ENCODE measurements at places on chromosomes 1 and 21.

DNA sequence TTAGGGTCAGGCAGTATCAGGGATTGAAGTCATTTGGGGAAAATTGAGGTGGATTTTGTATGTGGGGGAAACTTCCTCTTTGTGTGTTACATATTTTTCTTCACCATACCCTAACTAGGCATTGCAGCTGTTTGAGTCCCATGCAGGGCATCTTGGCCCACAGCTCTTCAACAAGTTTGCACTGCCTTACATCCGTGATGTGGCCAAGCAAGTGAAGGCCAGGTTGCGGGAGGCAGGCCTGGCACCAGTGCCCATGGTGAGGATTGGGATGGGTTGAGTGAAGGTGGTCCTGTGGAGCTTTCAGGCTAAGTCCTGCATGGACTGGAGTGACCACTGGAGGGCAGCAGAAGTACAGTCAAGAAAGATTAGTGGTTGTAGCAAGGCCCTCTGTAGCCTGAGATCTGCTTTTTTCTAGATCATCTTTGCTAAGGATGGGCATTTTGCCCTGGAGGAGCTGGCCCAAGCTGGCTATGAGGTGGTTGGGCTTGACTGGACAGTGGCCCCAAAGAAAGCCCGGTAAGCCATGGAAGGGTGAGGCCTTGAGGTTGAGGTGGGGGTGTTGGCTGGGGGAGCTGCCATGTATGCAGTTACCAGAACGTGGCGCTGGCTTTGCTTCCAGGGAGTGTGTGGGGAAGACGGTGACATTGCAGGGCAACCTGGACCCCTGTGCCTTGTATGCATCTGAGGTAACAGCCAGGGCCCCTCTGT, 2.4 kb downstream of the UROD start:
- peak; percentile 65 for DNase-seq

DNA sequence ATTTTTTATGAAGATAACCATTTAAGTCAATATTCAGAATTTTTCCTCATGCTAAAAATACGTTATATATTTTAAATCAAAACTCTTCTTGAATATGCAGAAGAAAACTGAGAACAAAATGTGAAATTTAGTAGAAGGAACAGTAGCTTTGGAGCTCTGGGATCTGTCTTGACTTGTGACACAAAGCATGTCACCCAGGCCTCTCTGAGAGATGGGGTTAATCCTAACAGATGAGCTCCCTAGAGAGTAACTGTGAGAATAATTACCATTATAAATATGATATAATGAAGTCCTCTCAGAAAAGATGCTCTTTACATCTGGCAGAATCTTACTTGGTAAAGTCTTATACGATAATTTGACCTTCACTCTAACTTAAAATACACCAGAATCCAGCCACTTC, 272.0 kb downstream of the PTPRC start:
- no peak for DNase-seq

DNA sequence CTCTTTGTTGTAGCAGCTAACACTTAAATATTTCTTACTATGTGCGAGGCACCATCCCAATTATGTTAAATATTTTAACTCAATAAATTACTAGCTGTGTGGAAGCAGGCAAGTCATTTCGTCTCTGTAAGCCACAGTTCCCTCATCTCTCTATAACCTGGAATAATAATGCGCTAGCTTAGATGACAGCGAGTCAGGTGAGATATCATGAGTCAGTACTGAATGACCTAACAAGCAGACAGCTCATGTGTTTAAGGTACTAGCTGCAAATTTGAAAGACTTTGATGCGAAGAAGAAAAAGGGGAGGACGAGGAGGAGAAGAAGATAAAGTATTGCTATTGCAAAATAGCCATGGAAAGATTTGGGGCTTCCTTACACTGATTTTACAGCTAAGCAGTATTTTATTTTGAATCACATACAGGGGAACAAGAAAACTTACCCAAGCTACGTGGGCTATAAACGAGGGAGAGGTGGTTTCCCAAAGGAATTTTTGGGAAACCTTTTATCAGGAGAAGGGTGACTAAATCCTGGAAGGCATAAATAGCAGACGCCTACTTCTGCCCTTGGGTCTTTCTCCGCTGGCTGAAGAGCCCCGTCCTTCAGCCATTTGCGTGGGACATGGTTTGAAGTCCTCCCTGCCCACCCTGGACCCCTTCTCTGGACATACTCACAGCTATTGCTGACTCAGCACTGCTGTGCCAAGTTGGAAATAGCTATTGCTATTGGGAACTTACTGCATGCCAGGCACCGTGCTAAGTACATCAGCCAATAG, 8.9 kb downstream of the CITED4 start:
- DNase-seq, result no peak

DNA sequence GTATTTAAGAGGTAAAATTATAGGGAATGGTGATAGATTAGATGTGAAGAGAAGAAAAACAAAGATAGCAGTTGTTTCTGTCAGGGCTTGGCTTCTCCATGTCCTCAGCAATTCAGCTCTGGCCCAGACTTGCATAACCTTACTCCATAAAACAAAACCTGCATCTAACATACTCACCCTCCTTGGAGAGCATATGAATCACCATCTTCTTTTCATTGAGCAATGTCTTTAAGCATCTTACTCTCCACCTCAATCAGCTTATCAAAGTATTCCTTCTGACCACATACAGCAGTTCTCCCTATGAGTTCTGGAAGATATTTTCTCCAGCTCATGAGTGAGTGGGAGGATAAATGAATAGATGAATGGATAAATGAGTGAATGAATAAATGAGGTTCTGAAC, 49.0 kb downstream of the RAB3B start:
- DNase-seq, result no peak

DNA sequence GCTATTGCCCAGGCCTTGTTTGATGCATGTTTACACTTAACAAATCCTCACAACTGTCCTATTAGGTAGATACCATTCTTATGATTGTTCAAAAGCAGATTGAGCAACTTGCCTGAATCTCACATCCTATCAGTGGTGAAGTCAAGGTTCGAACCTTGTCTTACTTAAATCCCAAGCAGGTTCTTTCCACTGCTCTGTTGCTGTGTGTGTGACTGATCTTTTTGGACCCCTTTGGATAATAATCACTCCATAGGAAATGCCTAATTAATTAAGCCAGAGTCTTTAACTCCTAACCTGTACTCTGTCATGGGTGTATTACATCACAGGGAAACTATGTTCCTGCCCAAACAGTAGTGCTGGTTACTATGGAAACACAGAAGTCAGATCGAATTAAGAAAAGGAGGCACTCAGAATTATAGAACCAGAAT, 84.2 kb downstream of the SPATA46 start:
- DNase-seq, result no peak

GRCh38 chr1:65177457-65177856, 29.5 kb downstream of the AK4 start:
- DNase-seq, result no peak

DNA sequence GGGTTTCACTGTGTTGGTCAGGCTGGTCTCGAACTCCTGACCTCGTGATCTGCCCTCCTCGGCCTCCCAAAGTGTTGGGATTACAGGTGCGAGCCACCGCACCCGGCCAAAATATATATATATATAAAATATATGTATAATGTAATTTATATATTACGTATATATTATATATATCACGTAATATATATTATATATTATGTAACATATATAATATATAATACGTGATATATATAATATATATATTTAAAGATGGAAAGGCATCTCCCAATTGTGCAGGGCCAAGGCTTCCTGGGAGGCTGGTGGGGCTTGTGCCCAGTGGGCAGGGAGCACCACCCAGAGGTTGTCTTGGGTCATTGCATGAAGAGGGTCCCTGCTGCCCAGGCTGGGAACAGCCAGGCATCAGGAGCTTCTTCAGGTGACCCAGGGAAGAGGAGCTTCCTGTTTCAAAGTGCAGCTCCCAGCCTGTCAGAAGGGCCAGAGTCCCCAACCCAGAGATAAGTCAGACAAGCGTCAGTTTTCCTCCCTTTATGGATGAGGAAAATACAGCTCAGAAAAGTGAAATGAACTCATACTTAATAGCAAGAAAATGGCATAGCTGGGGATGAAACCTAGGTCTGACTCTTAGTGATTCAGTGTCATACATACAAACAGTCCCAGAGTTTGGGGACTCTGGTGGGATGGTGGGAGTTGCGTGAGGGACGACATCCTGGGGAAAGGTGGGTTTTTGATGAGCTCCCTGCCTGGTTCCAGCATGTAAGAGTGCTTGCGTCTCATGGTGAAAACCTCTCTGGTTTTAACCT, 12.0 kb downstream of the UBE2Q1 start:
- peak; percentile 10 for DNase-seq

DNA sequence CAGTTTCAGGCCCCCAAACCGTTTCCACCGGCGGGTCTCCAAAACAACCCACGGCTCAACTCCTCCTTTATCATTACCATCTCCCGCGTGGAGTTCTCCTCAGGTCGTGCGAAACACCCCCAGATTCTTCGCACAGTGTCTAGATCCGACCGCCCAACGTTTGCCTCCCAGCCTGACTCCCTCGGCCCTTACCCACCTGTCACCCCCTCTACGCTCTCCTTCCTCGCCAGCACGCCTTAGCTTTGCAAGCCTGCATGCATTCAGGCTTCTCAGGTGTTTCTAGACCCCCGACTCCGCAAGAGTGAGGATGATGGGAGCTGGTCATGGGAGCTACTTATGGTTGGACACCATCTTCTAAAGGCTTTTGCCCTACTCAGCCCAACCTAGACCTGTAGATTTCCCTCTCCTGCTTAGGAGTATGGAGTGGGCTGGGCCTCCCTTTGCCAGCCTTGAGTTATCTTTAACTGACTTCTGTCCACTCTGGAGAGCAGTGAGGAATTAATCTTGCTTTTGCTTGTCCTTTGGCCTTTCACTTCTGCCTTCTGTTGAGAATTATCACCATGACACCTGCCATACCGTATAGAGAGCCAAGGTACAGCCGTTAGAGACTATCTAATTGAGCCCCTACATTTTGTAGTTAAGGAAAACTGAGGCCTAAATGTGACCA, 865 bp downstream of the ATP5IF1 start:
- DNase-seq, result no peak

DNA sequence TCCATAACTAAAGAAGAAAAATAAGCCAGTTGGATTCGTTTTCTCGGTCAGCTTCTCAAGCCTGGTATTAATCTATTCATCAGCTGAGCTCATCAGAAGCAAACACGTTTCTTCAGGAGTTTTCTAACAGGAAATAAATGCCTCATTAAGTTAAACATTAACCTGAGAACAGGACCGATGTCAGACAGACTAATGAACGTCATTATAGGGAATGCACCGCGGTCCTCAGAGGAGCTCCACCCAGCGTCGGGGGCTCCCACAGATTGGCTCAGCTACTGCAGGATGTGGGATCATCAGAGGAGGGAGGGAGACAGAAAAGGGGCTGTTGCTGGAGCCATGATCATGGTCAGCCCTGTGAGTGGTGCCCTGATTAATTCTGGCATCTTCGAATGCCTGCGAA, 615.4 kb downstream of the PTPRU start:
- DNase-seq, result no peak

GRCh38 chr1:24964811-24965570, 34.9 kb upstream of the RUNX3 start:
- DNase-seq, result no peak

DNA sequence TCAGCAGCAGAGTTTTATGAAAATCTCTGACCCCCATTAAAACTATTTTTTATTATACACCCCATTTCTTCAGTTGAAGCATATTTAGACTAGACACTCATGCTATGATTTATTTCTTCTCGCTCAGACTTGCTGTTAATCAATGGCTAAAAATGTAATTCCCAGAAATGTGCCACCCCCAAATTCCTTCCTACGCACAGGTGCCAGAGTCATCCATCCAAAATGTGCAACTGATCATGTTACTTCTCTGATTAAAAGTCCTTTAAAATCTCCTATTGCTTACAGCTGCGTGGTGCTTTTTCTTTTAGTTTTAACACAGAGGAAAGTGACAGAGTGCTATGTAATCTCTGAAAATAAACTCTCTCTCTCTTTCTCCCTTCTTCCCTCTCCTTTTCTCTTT, 954.4 kb downstream of the NCAM2 start:
- DNase-seq, result no peak

- DNase-seq, result no peak
Measured at GRCh38 chr1:4053160-4053748, 153.2 kb upstream of the C1orf174 start.

- DNase-seq, result no peak
Measured at GRCh38 chr1:235277709-235278108, 50.3 kb downstream of the ARID4B start.

DNA sequence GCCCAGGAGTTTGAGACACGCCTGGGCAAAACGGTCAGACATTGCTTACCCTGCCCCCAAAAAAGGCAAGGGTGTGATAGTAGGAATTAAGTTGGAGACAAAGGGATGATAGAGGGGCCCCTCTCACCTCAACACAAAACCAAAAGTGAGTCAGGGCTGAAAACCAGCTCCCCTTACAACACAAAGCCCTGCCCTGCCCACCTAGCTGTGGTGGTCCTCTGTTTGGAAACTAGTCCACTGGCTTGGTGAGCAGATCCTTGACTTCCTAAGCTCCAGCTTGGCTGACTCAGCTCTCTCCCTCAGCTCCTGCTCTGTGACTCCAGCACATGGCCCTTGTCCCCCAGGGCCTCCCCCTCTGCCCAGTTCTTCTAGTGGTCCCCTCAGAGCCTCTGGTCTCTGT, 603.8 kb downstream of the PTPRC start:
- no peak for DNase-seq

GRCh38 chr21:45723049-45723958, 79.8 kb downstream of the PCBP3 start:
- DNase-seq, result no peak

- no peak for DNase-seq
Measured at GRCh38 chr1:40306296-40306695, 10.8 kb downstream of the COL9A2 start.

- DNase-seq, result no peak
Measured at GRCh38 chr1:110211496-110212168, 1.5 kb downstream of the KCNC4 start.

- no peak for DNase-seq
Measured at GRCh38 chr1:183966487-183966886, 71.0 kb downstream of the COLGALT2 start.

DNA sequence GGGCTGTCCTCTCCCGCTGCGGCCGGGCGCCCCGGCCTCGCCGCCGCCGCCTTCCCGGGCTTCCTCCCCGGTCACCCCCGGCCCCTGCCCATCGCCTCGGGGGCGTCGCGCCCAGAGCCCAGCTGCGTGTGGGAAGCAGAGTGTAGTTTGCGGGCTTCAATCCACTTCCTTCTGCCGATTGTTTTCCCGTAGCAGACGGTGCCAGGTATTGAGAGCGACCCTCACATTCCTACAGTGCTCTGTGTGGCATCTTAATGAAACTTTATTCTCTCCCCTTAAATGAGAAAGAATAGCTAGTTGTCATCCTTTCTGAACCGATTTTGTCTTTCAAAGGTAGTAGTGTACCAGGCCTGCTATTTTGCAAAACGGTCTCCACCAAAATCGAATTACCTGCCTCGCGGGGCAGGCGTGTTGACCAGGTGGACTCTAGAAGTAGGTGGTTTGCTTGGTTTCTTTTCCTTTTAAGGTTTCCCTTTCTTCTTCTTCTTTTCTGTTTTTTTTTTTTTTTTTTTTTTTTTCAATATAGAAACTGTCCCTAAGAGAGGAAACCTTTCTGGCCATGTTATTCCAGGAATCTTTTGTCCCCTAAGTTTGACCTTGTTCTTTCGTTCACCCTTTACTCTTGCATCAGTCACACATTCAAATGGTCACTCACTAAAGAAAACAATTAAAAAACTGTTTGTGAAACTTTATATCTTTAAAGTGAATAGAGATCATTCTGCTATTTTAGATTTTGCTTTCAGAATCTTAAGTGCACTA, 881 bp downstream of the USP25 start:
- DNase-seq, result no peak

GRCh38 chr1:203351037-203351625, at the start of gene FMOD:
Gene FMOD (minus strand): TSS chr1:203351122. CDS start chr1:203348270, 2,852 bp downstream.
- DNase-seq, result no peak
